Panc1 (cell line): ENCODE measurements at places on chromosomes 7 and 10. TPM values are rescaled to one million over a fixed set of nuclear protein-coding genes. Genes with fewer than 3 reads are reported as not detected.

CNNM1 gene
- 16.6 TPM for total RNA-seq

RET gene
- total RNA-seq: 81.1 TPM

DNA sequence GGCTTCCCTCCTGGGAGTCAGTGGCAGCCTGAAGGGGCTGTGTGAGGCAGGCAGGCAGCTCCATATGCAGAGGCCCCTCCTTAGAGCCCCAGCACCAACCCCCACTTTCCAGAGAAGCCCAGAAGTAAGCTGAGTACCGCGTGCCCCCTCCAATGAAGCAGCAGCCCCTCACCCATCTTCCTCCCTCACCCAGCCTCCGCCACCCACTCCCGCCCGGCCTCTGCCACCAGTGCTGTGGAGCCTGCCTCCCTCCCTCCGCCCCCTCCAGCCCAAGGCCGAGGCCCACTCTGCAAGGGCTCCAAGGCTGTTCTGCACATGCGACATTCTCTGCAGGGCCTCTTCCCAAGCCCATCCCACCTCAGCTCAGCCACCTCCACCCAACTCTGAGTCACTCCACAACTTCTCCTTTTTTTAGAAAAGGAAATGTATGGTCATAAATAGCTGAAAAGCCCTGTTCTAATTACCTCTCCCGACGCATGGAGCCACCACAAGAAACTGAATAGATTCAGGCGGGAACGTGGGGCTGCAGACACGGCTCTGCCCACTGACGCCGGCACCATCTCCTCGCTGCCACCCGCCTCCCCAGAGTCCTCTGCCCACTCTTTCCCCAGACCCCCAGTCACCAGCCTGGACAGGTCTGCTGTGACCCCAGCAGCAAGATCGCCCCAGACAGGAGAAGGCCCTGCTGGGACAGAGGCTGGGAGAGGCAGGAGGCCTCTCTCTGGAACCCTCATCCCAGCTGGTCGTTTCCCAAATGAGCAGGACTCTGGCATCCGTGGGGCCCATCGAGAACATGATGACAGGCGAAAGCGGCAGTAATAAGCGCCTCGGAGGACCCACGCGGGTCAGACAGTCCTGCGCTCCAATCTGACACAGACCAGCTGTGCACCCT, 213.9 kb downstream of the MAD1L1 start:
- no peak for DNase-seq

GRCh38 chr10:112532189-112532588, 85.2 kb downstream of the VTI1A start:
- no peak for DNase-seq

METTL27 gene
- total RNA-seq: 3.4 TPM

GRCh38 chr10:3936422-3937040, 151.5 kb upstream of the KLF6 start:
- DNase-seq: no peak

SPDYE8 gene
- total RNA-seq: not detected

DNA sequence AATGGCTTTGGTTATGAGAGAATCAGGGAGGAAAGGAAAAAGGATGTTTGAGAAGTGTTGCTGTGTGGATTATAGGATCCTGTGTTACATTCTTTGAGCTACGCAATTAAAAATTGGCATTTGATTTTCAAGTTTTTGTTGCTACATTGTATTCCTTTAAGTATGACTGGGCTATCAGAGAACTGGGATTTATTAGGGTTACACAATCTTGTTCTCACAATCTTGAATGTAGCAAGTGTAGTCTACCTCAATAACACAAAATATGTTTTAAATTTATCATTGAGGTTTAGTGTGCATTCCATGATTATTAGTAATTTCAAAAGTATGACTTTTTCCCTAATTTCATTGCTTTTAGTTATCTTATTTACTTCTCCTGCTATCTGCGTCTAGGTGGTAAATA, 113.9 kb downstream of the CACNB2 start:
- no peak for DNase-seq

MYL10 gene
- not detected for total RNA-seq

DNA sequence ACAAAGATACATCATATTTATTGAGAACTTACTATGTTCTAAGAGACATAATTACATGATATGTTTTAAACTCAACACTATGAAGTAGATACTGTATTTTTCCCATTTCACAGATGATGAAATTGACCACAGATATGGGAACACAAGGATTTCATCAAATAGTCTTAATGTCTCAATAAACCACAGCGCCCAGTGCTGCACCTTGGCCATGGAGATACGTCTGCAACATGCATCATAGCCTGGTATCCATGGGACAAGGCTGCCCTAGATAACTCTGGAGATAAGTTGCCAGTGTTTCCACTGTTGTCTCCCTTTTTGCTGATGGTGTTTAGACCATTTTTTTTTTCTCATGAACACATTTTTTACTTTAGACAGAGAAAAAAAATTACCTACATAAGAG, 97.5 kb downstream of the GNAT3 start:
- no peak for DNase-seq

DNA sequence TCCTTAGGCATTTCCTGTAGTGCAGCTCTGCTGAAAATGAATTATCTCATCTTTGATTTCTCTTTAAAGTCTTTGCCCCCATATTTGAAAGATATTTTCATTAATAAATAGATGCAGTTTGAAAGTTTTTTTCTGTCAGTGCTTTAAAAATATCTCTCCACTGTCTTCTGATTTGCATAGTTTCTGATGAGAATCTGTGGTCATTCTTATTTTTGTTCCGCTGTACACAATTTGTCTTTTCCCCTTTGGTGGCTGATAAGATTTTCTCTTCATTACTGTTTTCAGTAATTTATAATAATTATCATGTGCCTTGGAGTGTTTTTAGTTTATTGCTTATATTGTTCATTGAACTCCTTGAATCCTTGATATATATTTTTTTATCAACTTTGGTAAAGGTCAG, 7.0 kb upstream of the GHRHR start:
- DNase-seq: no peak

DNA sequence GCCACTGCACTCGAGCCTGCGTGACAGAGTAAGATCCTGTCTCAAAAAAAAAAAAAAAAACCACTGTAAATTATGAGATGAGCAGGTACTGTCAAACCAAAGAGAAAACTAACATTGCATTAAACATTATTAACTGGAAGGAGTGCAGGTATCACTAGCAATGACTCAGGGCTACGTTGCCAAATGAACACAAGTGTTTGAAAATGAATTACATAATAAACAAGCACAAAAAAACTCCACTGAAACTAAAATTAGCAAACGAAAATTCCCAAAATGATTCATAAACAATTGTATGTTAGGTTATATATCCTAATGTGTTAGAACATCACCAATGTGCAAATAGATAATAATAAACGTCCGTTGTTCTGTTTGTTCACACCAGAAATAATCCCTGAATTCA, 42.8 kb downstream of the NSUN6 start:
- DNase-seq: no peak

DNA sequence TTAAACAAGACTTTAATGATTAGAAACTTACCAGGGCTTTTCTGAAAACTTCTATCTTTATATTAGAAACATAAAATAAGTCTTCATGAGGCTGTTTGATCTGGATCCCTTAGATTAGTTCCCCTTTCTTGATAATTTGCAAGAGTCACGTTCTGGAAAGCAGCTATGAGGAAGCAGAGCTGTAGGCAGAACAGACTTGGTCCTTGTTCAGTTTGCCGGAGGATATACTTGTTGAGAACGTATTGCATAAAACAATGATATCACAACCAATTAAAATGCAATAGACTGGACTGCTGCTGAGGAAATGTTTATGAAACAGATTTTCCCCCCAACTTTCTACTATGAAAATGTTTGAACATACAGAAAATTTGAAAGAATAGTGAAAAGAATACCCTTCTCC, 2.8 kb downstream of the SAMD9L start:
- DNase-seq: no peak

DNA sequence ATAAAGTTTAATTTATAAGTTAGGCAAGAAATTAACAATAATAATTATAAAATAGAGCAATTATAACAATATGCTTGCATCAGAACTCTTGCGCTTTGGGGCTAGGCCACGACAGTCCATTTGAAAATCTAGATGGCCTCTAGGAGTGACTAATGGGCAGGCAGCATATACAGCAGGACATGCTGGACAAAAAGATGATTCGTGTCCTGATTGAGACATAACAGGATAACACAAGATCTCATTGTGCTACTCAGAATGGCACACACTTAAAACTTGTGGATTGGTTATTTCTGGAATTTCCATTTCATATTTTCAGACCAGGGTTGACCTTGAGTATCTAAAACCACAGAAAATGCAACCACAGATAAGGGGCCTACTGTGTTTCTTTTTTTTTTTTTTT, 27.5 kb downstream of the CTNNA3 start:
- no peak for DNase-seq

DNA sequence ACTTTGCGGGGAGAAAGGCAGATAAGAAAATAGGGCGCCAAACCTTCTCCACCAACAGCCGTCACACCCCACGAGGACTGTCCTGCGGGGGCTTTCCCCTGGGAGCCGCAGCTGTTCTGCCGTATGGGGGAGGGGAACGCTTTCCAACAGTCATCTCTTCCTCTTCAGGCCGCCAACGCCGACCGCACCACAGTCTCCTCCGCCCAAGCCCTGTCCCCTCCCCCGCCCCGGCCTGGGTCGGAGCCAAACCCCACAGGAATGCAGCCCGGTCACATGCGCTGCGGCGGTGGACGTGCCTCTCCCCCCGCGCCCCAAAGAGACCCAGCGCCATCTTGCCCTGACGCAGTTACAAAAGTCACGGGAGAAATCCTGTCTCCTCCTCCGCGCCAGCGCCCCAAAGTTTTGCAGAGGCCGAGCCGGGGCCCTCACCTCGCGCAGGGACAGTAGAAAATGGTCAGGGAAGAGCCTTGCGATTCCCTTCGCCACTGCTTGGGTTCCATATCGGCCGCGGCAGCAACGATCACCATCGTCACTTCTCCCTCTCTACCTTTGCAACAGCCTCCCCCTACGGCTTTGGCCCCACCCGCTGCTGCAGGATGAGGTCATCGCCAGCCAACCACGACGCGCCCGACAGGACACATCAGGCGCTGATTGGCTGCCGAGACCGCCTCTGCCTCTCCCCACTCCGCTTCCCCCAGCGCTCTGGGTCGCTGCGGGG, 1.3 kb upstream of the KMT2E start:
- peak; percentile 95 for DNase-seq

DNA sequence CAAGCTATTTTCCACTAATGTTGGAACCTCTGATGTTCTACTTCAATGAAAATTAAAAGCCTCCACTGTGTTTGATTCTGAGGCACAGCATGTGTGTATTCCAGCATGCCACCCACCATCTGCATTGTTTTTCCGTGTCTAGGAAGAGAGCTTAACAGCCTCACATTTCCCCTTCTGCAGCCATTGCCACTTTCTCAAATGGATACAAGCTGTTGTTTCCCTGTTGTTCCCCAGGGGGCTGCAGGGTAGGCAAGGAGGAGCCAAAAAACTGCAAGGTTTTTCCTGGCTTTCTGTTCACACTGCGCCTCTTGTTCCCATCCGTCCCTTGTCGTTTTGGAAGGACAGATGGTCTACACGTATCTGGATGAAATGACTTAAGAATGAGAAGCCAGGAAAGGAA, 72.3 kb upstream of the DNAJB12 start:
- no peak for DNase-seq

C7orf33 gene
- total RNA-seq: not detected

- DNase-seq: no peak
Measured at GRCh38 chr10:68463365-68464093, 8.2 kb downstream of the DNA2 start.

- no peak for DNase-seq
Measured at GRCh38 chr10:114070710-114071109, 27.0 kb downstream of the ADRB1 start.

FGF8 gene
- 0.39 TPM for total RNA-seq

DNA sequence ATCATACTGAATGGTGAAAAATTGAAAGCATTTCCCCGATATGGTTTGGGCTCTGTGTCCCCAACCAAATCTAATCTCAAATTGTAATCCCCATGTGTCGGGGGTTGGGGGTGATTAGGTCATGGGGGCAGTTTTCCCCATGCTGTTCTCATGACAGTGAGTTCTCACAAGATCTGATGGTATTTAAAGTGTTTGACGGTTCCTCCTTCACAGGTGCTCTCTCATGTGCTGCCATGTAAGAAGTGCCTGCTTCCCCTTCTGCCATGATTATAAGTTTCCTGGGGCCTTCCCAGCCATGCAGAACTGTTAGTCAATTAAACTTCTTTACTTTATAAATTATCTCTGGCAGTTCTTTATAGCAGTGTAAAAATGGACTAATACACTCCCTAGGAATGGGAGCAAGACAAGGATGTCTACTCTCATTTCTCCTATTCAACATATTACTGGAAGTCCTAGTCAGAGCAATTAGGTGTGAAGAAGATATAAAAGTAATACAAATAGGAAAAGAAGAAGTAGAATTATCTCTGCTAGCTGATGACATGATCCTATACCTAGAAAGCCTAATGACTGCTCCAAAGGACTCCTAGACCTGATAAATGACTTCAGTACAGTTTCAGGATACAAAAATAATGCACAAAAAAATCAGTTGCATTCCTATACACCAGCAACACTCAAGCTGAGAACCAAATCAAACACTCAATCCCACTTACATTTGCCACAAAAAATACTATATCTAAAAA, 260.6 kb downstream of the RNLS start:
- DNase-seq: no peak

UNCX gene
- not detected for total RNA-seq

GRCh38 chr7:95804052-95804451, 31.7 kb downstream of the DYNC1I1 start:
- DNase-seq: no peak

GPR15LG gene
- total RNA-seq: 0.41 TPM

DNA sequence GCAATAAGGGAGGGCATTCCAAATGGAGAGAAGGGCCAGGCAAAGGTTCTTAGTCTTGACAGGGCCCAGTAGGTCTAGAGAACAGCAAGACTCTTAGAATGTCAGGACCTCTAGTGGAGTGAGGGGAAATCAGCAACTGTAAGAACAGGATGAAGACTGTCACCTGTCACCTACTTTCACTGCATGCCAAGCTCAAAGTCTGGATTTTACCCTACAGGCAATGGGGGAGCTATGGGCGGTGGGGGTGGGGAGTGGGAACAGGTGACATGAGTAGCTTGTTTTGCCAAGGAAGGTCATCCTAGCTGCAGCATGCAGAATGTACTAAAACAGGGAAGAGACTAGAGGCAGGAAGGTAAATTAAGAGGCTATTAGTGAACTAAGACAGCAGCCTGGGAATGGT, 18.3 kb downstream of the GOT1 start:
- no peak for DNase-seq

NEUROG3 gene
- not detected for total RNA-seq

EBF3 gene
- total RNA-seq: 0.64 TPM

- DNase-seq: no peak
Measured at GRCh38 chr7:21256310-21256877, 171.5 kb upstream of the SP4 start.

GRCh38 chr7:122717356-122718089, 14.8 kb upstream of the RNF148 start:
- DNase-seq: no peak

DPP6 gene
- not detected for total RNA-seq

GRCh38 chr10:60032723-60033122, 126.4 kb upstream of the CCDC6 start:
- peak; percentile 38 for DNase-seq
